ENCODE measurements at places on chromosomes 5 and 9. TPM values are rescaled to one million over a fixed set of nuclear protein-coding genes. Genes with fewer than 3 reads are reported as not detected.

DNA sequence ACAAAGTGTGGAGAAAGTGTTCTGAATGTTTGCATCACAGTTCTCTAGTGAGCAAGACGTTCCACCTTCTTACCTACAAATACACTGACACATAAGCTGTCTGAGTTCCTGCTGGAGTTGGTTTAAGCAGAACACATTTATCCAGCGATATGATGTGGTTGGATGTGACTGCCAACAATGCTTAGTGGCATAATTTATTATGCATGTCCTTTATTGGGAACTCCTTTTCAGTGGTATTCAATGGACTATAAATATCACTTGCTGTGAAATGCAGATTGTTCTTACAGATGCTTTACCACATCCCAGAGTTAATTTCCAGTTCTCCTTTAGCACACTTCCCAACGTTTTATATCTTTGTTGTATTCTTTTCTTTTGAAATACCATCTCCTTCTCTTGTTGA is 222.2 kb downstream of the LURAP1L start:
- no peak overlapping the region for H3K4me3 ChIP-seq
- DNase-seq = no peak
- no peaks in the 10 kb centered on the region for H3K4me1 ChIP-seq
- no peak overlapping the region for H3K27ac ChIP-seq
- H3K27me3 ChIP-seq = no peaks in the 10 kb centered on the region
- H3K36me3 ChIP-seq = no peaks in the 10 kb centered on the region

DNA sequence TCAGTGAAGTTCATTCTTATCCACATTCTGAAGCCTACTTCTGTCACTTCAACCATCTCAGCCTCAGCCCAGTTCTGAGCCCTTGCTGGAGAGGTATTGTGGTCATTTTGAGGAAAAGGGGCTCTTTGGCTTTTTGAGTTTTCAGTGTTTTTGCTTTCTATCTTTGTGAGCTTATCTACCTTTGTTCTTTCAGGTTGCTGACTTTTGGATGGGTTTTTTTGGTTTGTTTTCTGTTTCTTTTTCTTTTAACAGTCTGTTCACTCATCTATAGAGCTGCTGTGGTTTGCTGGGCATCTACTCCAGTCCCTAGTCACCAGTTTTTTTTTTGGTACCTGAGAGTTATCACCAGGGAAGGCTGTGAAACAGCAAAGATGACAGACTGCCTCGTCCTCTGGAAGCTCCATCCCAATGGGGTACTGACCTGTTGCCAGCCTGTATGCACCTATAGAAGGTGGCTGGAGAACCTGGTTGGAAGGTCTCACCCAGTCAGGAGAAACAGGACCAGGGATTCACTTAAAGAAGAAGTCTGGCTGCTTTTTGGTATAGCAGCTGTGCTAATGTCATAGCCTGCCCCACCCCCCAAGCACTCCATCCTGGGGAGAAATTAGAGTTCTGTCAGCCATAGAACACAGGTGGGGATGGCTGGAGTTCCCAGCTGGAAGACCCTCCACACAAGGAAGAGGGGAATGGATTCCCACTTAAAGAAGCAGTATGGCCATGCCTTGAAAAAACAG is 138.6 kb upstream of the TSLP start:
- H3K27me3 ChIP-seq = no peaks in the 10 kb centered on the region
- H3K27ac ChIP-seq = no peak overlapping the region
- no peak for DNase-seq
- no peaks in the 10 kb centered on the region for H3K36me3 ChIP-seq

TAF1L gene
- polyA plus RNA-seq = not detected

BTNL3 gene
- 0.08 TPM for polyA plus RNA-seq
